NB4 (cell line): ENCODE measurements at places on chromosomes 7 and 10.

DNA sequence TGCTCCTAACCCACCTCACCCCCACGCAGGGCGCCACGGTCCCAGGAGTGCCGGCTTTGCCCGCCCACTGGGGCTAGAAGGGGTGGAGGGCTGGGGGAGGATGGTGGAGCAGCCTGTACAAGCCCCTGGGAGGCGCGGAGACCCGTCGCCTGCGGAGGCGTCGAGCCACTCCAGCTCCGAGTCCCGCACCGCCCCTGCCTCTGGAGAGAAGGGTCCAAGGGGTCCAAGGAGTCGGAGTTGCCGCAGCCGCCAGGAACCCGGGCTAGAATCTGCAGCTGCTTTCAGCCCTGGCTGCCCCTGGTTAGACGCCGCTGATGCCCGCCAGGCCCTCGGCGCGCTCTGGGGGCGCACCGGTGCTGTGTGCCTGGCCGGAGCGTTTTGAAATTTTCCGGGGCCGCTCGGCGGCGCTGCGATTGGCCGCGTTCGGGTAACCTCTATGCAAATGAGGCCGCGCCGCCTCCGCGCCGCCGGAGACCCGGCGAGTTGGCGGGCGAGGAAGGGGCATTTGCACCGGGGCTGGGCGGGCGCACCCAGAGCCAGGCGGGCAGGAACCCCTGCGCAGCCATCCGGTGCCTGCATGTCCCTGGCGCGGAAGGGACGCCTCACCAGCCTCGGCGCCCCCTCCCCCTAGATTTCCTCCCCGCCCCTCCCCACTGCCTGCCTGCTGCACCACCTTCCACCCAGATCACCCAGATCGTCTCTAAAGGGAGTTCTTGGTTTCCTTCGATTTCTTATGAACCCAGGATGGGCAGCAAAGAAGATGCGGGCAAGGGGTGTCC lies at the start of gene HMX2:
Gene HMX2 (plus strand): TSS at position 502 of the 779 bp plus-strand sequence. CDS start 243 bp downstream, at position 745.
- peak; percentile 66 for DNase-seq

DNA sequence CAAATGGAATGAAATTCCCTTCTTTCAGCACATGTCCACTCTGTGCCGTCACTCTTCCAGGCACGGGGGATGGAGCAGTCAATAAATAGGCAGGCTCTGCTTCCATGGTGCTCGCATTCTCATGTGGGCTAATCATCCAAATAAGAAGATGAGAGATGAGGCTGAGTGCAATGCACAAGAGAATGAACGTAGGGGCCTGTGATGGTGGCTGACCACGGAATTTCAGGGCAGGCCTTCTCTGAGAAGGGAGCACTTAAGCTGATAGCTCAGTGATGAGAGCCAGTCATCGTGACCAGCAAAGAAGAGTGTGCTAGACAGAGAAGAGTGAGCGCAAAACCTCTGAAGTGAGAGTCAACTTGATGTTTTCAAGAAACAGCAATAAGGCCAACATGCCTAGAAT lies 47.9 kb downstream of the TAF3 start:
- no peak for DNase-seq

DNA sequence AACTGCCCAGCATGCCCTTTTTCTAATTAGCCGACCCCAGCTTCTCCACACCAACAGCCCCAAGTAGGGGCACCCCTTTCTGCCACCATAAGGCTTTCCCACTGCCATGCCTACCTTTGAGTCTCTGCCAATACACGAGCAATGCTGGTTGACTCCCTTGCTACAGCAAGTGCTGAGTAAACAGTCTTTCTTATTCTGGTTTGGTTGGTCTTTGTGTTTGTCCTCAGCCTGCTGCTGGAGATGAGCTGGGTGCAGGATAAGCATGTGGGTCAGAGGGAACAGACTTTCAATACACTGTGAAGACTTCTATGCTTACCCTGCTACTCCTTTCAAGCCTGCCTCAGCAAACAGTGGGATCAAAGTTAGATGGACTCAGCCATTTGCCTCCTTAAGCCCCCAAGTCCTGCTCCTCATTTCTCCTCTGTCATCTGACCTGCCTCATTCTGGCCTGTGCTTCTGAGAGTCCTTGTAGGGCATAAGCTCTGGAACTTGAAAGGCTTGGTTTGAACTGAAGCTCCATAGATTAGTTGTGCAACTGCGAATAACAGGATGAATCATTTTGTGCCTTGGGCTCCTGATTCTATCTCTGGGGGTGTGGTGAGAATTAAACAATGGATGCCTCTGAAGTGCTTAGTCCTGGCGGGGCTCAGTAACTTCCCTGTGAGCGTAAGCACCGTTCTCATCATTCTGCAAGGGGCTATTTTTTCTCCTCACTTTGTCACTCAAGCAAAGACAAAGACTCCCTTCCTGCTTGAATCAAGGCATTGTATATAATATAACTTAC lies 533.8 kb upstream of the DPP6 start:
- DNase-seq, result no peak

GRCh38 chr10:8407501-8408021 lies 353.1 kb downstream of the GATA3 start:
- no peak for DNase-seq

DNA sequence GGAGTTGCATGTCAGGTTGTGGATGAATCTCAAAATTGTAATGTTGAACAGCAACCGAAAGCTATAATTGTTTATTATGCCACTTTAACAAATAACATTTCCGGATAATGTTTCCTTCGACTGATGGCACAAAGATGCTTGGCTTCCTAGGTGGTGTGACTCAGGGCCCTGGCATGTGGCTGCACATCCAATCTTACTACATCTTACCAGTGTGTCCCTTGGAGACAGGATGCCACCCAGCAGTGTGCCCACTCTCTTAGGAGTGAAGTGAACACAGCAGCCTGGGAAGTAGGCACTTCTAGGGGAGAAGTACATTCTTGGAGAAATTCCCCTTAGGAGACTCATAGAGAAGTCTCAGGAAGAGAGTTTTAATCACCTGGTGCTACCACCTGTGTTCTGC lies 33.0 kb upstream of the GPR26 start:
- no peak for DNase-seq

DNA sequence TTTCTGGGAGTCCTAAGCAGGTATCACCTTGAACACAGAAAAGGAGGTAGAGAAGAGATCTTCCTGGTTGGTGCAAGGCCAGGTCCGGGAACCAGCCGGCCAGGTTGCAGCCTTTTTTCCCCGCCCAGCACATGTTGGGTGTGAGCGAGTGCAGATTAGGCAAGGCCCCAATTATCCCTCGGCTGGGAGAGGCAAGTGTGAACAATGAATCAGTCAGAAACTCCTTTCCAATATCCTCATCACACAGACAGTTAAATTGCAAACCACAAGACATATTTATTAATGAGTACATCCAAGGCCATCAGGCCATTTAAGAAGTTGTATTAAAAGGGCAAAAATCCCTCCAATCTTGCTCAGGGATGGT lies 115.0 kb upstream of the AFAP1L2 start:
- DNase-seq, result no peak
